ENCODE measurements at places on chromosomes 12 and 14. TPM values are rescaled to one million over a fixed set of nuclear protein-coding genes. Genes with fewer than 3 reads are reported as not detected.
A peak's percentile ranks its signal among the peaks of the same experiment; 100 is the strongest.

- no peak for DNase-seq
These were observed 70.0 kb downstream of the CHST11 start for GRCh38 chr12:104526751-104527150.

The KRT3 gene
- total RNA-seq, result not detected

The ADAM21 gene
- total RNA-seq, result 0.06 TPM

DNA sequence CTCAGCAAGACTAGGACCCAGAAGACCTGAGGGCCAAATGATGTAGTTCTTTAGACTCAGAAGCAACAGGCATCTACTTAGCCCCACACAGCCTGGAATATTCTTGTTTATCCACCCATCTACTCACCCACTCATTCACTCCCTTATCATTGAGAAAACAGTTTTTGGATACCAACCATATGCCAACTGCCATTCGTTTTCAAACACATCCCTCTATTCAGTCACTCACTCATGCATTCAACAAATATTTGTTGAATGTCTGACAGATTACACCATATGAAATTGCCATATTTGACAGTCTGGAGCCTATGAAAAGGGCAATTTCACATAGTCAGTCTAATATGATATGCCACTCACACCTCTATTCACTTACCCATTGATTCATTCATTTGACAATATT is 103.2 kb downstream of the NT5DC3 start:
- DNase-seq, result no peak

- no peak for DNase-seq
These were observed 285.7 kb upstream of the LMO3 start for GRCh38 chr12:16891673-16892072.

- no peak for DNase-seq
These were observed 60.8 kb downstream of the FLRT2 start for GRCh38 chr14:85590784-85591183.

DNA sequence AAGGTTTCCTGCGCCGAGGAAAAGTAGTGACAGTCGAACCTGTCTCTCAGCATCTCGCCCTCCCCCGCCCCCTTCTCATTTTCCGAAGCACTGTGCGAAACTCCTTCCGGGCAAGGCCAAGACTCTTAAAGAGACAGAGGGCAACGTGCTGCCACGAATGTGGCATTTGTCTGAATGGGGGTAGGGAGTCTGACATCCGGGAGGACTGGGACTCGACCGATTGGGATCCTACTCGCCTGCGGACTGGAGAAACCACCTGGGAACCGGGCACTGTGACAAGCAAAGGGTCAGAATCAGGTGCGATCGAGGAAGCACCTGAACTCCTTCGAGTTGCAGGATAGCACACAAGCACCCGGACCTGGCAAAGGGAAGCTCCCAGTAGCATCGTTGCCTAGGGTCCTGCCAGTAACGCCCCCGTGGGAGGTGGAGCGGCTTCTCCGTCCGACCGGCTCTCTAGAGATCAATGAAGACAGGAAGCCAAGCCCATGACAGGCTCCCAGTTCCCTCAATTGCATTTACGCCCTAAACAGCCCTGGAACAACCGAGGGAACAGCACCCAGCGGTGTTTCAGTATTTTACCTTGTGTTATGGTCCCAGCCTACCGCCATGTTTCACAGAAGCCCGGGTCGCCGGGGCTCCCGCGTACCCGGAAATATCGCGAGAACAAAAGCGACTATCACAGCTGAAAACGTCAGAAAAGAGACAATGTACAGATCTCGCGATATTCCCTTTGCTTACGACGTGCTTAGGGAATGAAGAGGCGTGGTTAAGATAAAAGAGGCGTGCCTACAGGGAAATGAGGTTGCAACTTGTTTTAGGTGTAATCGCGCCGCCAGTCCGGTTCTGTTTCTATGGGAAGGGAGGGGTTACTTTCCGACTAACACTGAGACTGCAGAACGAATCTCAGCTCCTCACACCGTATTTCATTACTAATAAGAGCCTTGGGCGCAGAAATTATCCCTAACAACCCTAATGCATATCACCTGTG is at the start of gene ERGIC2:
TSS of gene ERGIC2 (minus strand) at position 637 of the 988 bp plus-strand sequence. CDS start 9,539 bp downstream, outside the sequence.
- peak; percentile 99 for DNase-seq

- DNase-seq, result no peak
These were observed 2.3 kb upstream of the ZNF705A start for GRCh38 chr12:8154526-8154925.
